NCI-H1092 treated with DMSO at 0.1 percent for 48 hours (cell line): ENCODE measurements at places on chromosomes 6 and 20.
A peak's percentile ranks its signal among the peaks of the same experiment; 100 is the strongest.

GRCh38 chr6:15937602-15938001, 191.3 kb upstream of the MYLIP start:
- no peak for DNase-seq

DNA sequence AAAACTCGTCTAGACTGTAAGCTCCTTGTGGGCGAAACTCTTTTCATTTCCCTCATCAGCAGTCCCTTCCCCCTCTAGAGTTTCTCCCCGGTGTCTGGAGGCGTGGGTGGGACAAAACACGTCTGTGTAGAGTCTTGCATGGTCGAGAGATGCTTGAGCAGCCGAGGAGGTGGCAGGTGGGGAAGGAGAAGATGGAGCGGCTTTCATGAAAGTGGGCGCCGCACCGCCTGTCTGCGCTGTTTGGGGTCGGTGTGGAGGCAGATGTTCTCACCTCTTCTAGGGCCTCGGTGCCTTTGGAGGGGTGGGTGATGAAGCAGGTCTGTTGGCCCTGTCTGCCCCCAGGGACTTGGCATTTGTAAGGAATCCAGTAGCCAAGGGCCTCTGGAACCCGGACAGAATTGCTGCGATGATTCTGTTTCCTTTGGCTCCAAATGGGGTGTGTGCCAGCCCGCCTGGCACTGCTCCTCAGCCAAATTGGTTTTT, 1.2 kb downstream of the BRPF3 start:
- peak; percentile 81 for DNase-seq

GRCh38 chr20:59786801-59787537, 146.5 kb downstream of the SYCP2 start:
- no peak for DNase-seq

DNA sequence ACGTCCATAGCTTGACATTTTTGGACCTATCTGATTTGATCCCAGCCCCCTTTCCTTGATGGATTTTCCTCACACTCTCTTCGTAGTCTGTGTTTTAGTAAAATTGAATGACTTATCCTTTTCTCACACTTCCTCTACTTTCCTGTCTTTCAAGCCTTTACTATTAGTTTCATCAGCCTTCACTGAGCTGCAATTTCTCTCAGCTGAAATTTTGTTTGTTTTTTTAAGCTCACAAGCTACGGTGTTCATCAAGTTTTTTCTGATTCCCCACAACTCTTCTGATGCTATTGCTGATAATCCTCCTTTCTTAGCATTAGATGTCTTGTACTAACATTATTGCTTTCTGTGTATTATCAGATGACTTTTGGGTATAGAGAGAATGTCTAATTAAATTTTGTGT, 263.7 kb downstream of the TBX18 start:
- DNase-seq = no peak

GRCh38 chr6:140046016-140046632, 671.7 kb upstream of the CITED2 start:
- no peak for DNase-seq

- no peak for DNase-seq
These were observed 735.1 kb upstream of the MARCKS start for GRCh38 chr6:113122060-113122459.

GRCh38 chr20:40323361-40323794, 365.7 kb downstream of the MAFB start:
- peak; percentile 27 for DNase-seq

DNA sequence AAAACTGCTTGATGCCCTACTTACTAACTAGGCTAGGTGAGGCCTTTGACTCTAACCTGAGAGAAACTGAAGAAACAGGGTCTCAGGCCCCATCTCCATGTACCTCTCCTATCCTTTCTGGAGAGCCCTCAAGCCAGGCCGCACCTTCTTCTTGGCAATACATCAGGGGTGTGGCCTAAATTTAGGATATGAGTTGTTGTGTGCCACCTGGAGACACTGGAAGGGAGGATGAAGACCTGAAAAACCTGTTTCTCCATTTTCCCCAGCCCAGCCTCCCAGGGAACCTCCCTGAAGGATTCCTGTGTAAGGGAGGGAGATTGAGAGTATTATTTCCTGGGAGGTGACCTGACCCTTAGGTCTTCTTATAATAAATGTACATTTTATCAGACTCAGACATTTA, 3.1 kb downstream of the LY6G6D start:
- DNase-seq = no peak

DNA sequence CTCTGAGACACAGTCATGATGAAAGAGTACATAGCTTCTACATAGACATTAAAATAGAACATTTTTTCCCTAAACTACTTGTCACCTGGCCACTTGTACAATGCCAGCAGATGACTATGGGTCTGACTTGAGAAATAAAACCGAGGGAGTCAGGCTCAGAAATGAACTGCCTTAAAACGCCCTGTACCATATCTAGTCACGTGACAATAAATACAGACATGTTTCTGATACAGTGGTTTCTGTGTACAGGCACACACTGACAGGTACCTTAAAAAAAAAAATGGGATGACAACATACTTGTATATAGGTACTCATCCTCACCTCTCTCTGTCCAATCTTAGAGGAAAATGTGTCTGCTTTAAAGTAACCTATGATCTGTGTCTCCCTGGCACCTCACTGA, 144.1 kb downstream of the SH3BGRL2 start:
- no peak for DNase-seq

DNA sequence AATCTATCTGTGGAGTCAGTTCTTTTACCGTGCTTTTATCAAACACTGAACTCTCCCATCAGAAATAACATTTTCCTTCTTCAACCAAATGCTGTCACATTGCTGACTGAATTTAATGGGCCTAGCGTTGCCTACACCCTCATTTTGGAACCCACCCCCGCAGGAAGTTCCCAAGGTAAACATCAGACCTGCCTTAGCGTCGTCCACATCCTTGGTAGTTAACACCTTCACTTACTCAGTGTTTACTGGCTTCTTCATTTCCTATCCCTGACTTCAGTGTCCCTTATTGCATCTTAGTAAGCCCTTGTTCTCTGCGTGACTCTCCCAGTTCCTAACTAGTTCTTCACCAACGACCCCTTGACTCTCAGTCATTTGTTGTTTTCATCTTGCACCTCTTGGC, 491.4 kb upstream of the SOX4 start:
- DNase-seq = no peak

DNA sequence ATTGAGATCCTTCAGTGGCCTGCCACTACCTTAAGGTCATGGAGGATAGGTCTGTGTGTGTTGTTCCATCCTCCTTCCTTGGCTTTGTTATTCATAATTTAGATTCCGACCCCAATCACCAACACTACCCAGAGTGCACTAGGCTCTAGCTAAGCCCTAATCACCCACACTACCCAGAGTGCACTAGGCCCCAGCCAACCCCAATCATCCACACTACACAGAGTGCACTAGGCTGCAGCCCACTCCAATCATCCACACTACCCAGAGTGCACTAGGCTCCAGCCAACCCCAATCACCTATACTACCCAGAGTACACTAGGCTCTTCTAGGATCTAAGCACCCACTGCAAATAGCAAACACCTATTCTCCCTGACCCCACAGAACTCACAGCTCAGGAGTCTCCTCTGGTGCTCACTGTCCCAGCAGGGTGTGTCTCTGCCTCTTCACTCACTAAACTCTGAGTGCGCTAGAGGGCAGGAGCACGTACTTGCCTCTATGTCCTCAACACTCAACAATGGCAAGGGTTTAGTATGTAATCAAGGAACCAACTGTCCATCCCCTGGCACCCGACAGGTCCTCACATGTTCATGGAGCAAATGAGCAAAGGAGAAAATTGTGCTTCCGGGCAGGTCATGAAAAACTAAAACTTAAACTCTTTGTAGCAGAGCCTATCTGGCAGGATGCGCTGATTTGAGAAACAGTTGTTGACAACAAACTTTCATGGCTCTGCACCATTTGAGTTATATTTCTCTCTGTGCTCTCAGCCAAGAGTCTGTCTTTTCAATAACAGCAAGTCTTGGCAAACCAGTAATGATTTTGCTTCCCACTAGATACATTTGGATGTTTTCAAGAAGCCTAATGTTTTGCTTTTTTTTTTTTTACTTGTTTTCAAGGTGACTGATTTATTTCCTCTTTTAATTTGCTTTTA, 54.3 kb downstream of the SLC22A23 start:
- no peak for DNase-seq

DNA sequence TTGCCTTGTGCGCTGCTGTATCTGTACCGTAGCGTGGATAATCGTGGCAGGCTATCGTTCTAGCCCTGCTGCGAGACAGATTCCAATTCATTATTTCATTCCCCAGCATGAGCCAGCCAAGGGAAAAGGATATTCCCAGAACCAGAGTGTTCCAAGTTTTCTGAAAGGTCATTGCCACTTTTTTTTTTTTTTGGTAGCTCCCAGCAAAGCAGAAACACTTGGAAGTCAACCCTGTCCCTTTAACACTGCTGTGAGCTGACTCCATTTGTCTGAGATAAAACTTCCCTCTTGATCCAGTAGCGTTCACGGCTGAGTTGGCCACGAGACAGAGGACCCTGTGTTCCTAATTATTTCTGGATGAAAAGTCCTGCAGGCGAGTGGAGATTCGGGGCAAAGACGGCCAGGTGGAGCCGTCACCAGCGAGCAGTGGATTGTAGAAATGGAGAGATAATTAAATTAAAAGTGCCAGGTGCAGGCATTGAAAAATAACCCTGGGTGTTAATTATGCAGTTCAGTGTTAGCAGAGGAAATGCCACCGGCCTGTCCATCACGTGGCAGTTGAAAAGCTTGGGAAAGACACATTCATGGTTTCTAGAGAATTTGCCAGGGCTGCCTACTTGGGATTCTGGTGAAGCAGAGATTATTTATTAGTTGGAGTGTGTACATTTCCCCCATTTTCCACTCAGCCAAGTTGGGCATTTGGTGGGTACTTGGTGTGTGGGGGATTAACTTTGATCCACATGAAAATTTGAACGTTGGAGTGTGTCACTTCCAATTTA, 164.2 kb downstream of the SLC24A3 start:
- no peak for DNase-seq

GRCh38 chr20:40512994-40513393, 176.0 kb downstream of the MAFB start:
- DNase-seq = no peak

DNA sequence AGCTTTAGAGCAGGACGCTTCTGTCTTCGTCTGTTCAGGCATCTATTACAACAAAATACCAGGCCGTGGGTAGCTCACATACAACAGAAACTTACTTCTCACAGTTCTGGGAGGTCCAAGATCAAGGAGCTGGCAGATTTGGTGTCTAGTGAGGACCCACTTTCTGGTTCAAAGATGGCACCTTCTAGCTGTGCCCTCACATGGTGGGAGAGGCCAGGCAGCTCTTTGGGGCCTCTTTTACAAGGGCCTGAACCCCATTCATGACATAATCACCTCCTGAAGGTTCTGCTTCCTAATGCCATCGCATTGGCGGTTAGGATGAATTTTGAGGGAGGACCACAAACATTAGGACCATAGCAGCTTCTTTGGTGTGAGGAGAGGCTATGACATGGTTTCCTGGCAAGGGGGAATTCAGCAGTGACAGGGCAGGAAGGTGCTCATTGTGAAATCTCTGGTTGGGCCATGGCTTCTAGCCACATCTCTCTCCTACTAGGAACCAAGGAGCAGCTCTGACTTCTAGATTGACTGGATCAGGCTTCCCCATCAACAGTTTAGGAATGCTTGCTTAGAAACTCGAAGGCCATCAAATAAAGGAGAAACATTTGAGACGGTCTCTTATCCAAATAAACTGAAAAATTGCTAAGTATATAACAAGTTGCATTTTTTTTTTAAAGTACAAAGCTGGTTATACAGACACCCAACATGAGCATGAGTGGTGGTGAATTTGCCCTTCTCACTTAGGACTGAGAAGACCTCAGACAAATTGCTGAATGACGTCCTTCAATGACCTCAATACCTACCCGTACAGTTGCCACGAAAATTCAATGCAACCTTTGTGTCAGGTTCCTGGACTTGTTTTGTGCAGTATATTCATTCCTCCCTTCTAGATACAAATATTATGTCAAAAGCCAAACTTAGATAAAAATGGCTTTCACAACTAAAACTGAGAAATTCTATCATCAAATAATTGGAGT, 140.7 kb downstream of the ZDHHC14 start:
- no peak for DNase-seq

DNA sequence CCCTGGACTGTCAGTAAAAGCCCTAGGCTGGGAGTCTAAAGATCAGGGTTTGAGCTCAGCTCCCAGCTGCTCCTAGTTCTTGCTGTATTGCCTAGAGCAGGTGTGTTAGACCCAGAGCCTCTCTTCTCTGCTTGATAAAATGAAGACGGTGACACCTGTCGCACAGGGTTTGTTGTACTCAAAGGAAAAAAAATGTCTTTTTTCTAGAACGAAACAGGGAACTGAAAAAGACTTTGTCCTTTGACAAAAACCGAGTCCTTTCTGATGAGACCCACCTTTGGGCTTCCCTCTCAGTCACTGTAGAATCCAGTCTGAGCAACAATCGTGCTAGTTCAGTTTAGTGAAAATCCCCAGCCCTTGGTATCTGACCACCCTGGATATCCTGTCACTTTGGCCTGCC, 102.1 kb upstream of the LAMP5 start:
- no peak for DNase-seq

DNA sequence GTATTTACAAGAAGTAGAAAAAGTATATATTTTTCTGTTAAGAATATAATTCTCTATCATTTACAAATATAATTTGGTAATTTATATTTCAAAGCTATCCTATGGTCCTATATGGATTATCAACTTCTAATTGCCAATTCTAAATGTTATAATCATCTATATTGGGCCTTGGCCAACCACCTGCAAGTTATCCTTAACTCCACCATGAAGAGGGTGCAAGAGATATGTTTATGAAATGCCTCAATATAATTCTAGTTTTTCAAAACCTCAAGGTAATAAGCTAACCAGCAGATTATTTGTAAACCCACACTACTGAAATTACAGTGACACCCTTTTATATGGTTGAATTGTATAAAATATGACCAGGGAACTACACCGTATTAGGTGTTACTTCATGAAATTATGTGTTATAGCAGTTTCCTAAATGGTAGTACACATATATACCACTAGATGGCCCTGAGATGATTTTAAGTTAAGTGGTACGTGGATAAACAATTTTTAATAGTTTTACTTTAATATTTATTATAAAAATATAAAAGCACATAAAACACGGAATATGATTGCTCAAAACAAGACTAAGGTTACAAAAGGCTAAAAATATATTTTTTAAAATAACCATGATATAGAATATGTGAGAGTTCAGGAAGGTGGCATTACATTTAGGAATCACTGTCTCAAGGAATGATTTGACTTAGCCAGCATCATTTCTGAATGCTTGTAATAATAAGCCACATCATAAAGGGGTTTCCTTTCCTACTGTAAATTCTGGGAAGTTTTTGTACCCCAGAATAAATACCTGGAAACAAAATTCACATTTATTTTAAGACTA, 9.8 kb upstream of the PNISR start:
- peak; percentile 11 for DNase-seq

DNA sequence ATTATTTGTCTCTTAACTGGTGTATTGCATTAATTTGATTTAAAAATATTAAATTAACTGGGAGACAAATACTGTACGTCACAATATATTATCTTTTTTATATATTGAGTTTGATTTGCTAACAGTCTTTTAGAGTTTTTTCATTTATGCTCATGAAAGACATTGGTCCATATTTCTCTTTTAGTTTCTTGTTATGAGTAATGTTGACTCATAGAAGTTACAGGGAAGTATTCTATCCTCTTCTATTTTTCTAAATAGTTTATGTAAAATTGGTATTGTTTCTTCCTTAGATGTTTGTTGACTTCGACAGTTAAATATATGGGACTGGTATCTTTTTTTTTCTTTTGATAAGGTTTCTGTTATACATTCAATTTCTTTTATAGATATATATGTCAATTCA, 1115.6 kb upstream of the CITED2 start:
- no peak for DNase-seq
